Suppressor macrophage (primary cell): ENCODE measurements at places on chromosomes 3 and 15.

DNA sequence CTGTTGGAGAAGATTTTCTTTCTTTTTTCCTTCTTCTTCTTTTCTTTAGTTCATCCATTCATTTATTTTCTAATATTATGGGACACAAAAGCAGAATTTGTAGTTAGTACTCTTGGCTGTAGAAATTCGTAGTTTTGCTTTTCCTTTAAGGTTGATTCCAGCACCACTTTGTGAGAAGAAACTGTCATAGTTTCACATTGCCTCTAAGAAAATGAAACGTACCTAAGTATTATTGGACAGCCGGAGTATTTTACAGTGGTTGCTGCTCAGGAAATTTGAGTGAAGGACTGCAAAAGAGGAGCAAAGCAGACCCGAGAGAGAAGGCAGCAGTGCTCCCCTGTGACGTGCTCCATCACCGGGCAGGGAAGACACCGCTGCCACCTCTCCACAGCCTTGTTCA lies 48.1 kb downstream of the PLCL2 start:
- no peak for DNase-seq

- DNase-seq: no peak
Measured at GRCh38 chr15:38208779-38209178, 43.9 kb upstream of the SPRED1 start.

- DNase-seq: no peak
Measured at GRCh38 chr3:150744041-150744918, 18.7 kb downstream of the SIAH2 start.

- DNase-seq: no peak
Measured at GRCh38 chr3:184409946-184410500, 30.2 kb downstream of the CHRD start.

DNA sequence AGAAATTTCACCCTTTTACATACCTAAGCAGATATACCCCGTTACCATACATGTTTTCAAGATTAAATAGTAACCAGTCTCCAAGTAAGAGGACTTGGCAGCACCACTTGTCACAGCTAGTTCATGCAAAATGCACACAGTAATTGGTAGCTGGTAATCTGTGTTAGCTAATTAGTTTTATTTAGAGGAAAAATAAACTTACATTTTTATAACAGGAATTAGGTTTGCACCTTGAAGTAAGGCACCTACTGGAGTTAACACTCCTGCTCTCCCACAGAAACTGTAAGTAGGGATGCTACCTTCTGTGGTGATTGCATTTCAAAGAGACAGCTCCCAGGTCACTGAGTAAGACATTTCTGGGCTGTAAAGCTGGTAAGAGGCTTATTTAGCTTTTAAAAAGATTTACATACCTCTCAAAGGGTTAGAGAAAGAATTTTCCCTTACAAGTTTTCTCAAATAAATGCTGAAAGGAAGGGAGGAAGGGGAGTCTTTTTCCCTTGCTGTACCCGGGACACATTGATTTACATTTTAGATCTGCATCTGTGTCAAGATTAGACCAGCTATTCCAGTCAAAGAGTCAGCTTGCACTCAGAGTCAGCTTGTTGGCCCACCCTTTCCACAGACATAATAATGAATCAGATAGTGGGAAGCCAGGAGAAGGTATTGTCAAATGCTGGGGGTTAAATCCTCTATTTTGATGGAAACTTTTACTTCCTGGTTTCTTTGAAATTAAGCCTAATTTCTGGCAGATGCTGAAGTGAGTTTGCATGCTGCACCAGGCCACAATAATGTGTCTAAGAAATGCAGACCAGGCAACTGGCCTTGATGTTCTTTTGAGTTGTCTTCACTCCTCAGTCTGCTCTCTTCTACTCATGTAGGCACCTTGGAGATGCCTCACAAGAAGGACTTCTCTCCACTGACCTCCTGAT lies 77.6 kb upstream of the CHD2 start:
- DNase-seq: no peak

- no peak for DNase-seq
Measured at GRCh38 chr15:60835974-60836373, 357.0 kb upstream of the ICE2 start.

GRCh38 chr15:70034596-70034995 lies 63.1 kb downstream of the TLE3 start:
- no peak for DNase-seq

- DNase-seq: no peak
Measured at GRCh38 chr3:192545333-192545732, 182.0 kb downstream of the FGF12 start.

DNA sequence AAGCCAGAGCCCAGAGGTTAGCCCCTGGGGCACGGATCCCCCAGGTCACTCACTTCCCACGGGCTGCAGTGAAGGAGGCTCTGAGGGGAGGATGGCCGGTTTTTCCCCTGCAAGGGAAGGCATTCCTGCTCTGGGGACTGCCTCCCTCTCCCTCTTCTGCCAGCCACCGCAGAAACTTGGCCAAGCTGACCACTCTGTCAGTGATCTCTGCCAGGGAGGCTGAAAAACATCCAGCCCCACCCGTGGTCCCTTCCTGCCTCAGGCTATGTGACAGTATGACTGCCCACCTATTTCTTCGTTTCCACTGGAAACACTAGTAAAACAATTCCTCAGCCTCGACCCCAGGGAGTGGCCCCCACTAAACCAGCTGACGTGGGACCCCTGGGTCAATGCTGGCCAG lies 14.6 kb upstream of the FANCD2 start:
- no peak for DNase-seq

- no peak for DNase-seq
Measured at GRCh38 chr15:41025393-41025792, 72.1 kb downstream of the CHAC1 start.

DNA sequence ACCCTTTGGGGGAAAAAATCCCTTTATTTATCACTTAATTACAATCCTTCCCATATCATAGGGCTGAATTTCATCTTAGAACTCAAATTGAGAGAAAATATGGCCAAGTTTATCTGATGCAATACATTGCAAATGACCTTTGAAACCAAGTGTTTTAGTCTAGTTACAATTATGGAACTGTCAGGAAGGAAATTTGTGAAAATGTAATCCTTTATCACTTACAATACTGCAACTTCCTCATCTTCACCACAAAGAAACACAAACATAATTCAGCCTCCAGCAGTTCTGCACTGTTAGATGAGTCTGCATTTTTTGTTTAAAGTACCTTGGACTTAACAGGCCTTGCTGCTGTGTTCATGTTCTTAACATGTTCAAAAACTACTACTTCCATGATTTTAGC lies 4.6 kb downstream of the CCPG1 start:
- peak; percentile 39 for DNase-seq

- DNase-seq: no peak
Measured at GRCh38 chr3:117539729-117540128, 830.1 kb downstream of the TUSC7 start.

DNA sequence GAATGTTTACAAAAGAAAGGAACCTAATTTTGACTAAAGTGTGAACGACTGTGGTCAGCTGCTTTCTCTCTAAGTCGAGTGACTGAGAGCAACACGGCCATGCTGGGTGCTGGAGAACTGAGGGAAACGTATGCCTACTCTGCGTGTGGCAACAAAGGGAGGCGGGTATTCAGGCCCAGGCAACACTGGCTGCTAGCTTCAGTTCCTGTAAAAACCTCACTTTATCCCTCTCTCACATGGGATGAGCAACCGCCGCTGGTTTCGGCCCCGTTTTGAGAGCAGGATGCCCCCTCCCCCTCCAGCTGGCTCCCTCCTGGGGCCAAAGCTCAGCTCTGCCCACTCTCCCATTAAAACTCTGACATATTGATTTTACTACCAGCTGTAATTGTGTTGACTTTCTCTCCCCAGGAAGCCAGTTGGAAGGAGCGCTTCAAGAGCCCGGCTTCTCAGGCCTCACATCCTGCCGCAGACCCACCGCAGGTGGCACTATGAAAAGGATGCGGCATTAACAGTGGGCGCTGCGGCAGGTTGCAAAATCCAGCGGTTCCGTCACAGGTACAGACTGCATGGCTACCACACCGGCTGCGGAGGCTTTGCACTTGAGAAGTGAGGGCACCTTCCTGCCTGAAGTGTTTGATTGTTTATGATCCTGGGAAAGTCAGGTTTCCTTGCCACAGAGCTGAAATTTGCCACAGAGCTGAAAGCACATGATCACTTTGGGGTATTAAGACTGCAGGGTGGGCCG lies 12.7 kb downstream of the PLXND1 start:
- peak; percentile 86 for DNase-seq

- DNase-seq: no peak
Measured at GRCh38 chr15:60618206-60618605, 139.3 kb upstream of the ICE2 start.

DNA sequence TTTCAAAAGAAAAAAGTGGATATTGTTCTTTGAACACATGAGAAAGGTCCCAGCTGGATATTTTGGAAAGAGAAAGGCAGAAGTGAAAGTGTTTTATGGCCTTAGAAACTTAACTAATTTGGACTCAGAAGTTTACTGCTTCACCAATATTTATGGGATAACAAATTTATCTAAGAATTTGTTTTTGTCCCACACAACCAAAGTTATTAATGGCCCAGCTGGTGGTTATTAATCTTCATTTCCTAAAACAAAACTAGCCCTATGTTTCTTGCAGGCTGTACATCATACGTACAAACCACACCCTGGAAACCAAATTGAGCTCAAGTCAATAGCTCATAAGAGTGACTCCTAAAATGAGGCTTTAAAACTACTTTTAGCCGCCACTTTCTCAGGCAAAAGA lies 372.9 kb upstream of the LMCD1 start:
- DNase-seq: no peak

DNA sequence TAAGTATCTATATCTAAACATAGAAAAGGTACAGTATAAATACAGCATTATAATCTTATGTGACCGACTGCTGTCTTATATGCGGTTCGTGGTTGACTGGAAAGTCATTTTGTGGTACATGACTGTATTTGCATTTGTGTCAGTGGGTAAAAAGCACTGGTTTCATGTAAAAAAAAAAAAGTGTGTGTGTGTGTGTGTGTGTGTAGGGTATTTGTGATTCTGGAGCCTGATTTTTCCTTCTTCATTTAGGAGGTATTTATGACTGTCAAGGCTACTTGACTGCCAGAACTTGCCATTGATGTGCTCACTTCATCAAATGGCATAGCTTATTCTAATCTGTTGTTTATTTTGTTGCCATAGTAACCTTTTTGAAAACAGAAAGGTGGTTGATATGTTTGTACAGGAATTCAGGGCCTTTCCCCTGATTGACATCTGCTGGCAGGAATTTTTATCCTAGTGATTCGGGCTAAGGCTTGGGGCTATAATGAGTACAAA lies 63.2 kb downstream of the AKAP13 start:
- no peak for DNase-seq

DNA sequence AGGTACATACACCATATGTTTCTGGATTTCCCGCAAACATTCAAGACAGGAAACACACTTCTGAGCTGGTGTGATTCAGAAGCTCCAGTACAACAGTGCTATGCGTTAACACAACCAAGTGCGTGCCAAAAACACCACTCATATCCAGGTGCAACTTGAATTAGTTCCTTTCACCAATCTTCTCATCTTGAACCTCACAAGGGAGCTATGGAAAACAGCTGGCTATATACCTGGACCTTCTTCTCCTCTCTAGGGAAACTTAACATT lies 31.3 kb downstream of the SUSD5 start:
- DNase-seq: no peak

DNA sequence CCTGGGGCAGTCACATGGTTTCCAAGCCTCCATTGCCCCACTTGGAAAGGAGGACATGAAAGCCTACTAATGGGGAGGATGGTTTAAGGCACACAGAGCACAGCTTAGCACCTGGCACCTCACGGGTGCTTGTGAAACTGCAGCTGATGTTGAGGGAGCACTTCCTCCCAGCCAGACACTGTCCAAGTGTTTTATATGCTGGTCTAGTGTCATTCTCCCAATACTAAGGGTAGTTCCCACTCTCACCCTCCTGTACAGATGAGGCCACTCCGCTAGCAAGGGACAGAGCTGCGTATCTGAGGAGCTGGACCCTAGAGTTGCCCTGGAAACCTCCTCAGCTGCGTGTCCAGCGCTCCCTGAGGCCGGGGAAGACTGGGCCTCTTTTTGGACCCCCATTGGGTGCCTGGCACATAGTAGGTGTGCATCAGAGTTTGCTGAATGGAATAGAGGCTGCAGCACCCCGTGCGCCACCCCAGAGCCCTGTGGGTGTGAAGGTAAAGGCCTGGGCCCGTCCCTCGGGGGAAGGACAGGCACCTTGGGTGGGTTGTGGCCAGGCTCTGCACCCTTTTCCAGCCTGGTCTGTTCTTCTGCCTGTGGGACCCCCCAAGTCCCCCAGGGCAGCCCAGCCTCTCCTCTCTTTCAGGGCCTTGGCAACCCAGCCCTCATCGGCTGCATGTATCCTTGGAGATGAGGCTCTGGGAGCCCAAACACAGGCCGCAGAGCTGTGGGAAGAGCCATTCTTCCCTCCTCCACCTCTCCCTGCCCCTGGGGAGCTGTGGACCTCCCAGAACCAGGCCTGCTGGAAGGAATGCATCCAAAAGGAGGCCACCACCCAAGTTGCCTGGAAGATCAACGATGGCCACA lies 31.3 kb downstream of the DNASE1L3 start:
- no peak for DNase-seq

GRCh38 chr3:128392818-128393544 lies 73.7 kb downstream of the DNAJB8 start:
- DNase-seq: no peak

- DNase-seq: peak; percentile 93
Measured at GRCh38 chr3:143119009-143119914, at the start of gene CHST2. TSS of gene CHST2 (plus strand) at chr3:143119771. CDS start at chr3:143120817, 1,046 bp downstream.

DNA sequence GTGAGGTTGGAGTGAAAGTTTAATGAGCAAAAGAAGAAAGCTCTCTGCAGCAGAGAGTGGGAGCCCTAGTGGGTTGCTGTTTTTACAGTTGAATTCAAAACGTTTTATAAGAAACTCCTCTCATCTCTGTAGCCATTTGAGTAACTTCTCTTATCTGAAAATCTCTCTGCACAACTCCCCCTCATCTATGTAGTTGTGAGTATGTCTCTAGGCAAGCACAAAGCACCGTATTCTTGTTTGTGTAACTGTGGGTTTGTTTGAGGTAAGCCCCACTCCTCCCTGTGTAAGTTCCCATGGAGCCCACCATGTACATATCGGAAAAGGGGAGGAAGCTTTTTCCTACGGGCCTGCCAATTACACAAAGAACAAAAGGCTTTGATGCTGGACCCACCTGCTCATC lies 56.5 kb upstream of the GOLGA6L2 start:
- DNase-seq: no peak

DNA sequence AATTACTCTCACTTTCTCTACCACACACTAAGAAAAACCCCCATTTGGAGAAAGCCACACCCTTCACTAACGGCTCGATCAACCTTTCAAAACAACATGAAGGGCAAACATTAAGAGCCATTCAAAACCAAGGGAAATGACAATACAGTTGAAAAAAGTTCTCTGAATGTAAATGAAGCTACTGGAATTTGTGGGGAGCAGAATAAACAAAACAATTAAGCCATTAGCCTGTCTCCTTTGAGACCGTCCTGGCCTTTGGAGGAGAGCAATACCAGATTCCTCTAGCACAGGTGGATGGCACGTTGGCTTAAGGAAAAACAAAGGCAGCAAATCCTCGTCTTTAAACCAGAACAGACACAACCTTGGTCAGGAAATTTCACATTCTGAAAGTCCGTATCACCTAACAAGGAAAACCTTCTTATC lies 18.7 kb downstream of the MYO1E start:
- no peak for DNase-seq

GRCh38 chr15:24877174-24877573 lies 77.6 kb upstream of the SNRPN start:
- DNase-seq: no peak

- DNase-seq: no peak
Measured at GRCh38 chr3:100577382-100578008, 31.9 kb upstream of the ADGRG7 start.

- no peak for DNase-seq
Measured at GRCh38 chr3:159548675-159549335, 439.8 kb upstream of the IL12A start.
